ENCODE measurements at places on chromosomes 5 and 9.
A peak's percentile ranks its signal among the peaks of the same experiment; 100 is the strongest.

DNA sequence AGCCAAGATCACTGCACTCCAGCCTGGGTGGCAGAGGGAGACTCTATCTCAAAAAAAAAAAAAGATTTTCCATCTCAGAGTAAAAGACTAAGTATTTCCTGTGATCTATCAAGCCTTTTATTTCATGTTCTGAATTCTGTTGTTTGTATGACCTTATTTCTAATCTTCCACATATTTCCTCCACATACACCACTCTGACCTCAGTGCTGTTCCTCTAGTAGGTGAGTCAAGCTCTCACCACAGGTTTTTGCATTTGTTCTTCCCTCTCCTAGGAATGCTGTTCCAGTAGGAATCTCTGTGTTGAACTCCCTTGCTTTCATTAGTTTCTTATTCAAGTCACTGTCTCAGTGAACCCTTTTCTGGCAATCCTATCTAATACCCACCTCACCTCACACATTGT lies 68.1 kb downstream of the INVS start:
- DNase-seq: no peak

DNA sequence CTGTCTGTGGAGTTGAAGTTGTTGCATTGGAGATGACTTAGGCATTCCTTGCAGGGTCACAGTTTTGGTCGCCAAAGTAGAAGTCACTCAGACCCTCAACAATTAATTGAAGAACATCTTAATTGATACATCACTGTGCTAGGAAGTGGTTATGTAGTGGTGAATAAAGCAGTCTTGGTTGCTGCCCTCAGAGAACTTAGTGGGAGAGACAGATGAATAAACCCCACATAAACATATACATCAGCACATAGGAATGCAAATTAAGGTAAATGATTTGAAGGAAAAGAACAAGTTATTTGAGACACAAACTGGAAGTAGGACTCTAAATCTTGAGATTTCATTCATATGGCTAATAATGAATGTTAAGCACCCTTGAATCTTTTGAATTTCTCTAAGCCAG lies 25.7 kb downstream of the FAM174A start:
- DNase-seq: no peak

GRCh38 chr5:54370982-54371381 lies 60.6 kb upstream of the ARL15 start:
- DNase-seq: no peak

- DNase-seq: no peak
Observed at GRCh38 chr5:150505041-150505511, 2.9 kb upstream of the NDST1 start.

- no peak for DNase-seq
Observed at GRCh38 chr5:180618487-180618828, 27.2 kb upstream of the SCGB3A1 start.

DNA sequence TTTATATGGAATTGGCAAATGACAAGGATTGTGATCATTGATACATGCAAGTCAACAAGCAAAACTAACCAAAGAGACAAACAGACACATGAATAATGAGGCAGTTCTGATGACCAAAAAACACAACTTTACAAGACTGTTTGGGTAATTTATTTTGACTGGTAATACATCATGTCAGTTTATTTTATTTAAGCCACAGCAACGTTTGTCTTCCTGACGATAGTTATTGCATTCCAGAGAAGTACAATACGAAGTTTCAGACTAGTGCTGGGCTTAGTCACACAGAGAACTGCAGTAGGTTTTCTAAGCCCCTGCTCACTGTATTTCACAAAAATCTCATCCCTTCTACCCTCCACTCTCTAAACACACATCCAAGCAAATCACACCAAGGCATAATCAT lies 514.2 kb downstream of the RAB3C start:
- no peak for DNase-seq

DNA sequence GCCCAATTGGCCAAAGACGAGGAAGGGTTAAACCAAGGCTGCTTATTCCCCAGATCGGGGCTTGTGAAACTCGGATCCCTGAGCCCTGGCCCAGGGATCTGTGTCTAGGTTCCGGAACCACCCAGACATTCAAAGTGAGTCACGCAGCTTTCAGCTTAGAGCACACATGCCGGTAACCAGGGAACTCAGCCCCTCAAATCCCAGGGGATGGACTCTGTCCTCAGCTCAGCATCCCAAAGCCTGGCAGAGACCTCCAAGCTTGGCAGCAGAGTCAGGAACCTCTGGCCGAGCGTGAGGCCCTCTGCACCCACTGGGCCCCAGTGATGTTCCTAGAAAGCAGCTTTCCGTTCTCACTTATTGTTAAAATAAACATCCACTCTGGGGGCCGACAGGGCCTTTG lies 5.1 kb downstream of the PNPLA7 start:
- no peak for DNase-seq

DNA sequence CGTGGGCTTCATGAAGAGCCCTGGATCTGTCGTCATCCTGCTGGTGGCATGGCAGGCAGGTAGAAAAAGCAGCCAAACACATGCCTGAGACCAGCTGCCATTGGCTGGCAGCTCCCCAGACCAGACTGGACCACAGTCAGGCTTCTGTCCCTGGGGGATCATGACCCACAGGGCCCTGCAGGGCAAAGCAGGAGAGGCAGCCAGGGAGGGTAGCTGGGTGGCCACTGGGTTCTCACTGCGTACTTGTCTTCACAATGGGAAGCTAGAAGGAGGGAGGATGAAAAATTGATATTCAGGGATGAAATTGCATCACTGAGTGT lies 67.8 kb upstream of the GARNL3 start:
- no peak for DNase-seq

DNA sequence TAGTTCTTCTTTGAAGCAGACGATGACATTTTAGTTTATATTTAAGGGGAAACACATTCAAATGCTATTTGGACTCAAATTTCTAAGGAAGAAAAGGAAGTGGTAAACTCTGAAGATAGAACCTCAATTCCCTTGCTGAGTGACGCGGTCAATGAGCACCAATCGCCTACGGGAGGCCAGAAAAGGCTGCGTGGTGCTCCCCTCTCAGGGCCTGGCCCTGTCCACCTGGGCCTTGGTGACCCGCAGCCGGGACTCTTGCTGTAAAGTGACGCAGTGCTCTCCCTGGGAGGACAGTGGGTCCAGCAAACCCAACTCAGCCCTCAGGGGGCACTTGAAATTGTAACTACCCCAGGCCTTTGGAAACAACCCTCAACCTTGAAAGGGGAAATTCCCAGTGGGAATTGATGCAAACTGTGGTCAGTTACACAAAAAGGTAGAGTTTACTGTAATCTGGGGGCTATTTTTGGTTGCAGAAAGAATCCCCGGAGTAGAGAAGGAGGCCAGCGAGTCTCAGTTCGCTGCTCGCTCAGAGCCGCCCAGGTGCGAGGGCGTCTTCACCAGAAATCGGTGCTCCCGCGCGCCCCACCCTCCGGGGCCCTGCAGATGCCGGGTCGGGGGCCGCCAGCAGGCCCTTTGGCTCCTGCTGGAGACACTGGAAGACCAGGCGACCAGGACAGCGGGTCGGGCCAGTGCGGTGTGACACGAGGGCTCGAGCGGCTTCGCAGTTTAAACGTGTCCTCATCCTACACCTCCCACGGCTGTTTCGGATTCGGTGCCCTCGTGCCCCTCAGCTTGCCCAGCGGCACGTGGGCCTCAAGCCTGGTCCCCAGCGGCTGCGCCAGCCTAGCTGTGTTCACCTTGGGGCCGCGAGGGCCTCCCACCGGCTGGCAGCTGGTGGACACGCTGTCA lies 1.4 kb upstream of the ANKRD33B start:
- no peak for DNase-seq

DNA sequence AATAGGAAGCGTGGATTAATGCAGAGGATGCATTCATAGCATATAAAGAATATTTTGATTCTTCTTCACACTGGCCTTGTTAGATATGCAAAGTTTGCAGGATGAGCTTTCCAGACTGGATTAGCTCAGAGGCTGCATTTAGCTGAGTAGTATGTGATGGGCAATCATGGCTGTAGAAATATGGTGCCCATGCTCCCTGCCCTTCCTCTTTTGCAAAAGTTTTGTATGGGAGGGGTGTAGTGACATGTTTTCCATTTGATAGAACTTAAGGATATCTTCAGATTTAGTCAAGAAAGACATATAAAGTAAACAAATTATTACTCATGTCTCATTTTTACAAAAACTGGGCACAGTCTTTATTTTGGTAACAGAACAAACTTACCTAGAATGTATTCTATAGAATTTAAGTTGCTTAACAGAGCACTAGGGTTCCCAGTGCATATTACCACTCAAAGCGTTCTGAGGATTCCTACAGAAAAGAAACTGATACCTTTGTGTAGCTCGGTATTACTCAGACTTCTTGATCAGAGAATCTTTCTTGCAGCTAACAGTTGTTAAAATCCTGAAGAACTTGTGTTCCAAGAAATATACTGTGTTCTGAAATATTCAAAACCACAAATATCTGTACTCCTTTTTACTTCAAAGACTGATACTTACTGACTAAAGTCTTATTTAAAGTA lies 9.8 kb downstream of the GTF3C4 start:
- no peak for DNase-seq

DNA sequence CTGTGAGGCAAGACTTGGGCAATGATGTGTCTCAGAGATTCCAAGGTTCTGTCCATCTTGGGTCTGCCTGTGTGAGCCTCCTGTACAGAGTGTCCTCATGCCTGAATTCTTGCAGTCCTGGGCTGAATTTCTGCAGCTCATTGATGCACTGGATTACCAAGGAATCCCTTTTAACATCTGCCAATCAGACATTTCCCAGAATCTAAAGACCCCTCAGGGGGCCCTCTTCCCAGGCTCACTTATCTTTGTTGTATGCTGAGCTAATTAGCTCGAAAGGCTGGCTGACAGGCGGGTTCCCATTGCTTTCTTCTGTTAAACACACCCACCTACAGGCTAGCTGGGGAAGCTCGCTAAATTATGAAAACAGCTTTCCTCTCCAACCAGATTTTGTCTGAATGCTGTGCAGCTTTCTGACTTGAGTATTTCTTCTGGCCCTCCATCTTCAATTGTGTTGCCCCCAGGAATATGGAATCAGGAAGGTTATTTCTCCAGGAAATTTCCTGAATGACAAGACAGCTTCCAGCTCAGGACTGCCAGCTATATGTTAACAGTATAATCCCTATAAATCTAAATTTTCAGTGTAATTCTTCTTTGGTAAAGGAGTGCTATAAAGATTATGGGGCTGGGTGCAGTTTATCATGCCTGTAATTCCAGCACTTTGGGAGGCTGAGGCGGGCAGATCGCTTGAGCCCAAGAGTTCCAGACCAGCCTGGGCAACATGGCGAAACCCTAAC lies at the start of gene LIX1:
Gene LIX1 (minus strand): TSS at position 91 of the 734 bp plus-strand sequence. CDS start 35 bp downstream, at position 56.
- DNase-seq: peak; percentile 52

- DNase-seq: no peak
Observed at GRCh38 chr5:7823594-7823993, 27.3 kb downstream of the CFAP90 start.

DNA sequence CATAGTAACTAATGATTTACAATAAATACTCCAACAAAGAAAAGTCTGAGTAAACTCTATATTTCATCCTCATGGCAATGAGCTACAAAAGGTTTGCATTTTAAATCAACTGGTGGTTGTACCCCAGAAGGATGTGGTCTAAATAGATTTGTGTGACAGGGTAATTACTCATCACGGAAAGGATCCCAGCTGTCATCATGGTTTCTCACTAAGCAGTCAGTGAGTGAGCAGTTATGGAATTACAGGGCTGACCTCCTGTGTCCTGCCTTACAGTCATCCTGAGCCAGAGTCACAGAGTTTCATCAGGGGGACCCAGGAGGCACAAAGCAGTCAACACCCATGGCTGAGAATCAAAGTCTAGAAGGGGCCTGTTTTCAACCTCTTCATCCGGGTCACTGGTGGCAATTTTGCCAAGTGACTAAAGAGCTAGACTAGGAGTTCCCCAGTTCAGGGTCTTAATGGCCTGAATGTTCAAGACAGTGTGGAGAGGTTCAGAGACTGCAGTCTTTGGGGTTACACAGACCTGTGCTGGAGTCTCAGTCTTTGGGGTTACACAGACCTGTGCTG lies 210.7 kb upstream of the SLC24A2 start:
- DNase-seq: no peak

DNA sequence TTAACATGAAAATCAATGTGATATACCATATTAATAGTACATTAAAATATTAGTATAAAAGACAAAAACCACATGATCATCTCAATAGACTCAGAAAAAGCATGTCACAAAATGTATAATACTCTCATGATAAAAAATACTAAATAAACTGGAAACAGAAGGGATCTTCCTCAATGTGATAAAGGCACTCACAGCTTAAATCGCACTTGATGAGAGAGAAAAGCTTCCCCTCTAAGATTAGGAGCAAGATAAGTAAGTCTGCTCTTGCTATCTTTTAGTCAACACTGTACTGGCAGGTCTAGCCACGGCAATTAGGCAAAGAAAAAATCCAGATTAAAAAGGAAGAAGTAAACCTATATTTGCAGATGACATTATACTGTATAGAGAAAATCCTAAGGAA lies 21.8 kb upstream of the MSH3 start:
- DNase-seq: no peak

DNA sequence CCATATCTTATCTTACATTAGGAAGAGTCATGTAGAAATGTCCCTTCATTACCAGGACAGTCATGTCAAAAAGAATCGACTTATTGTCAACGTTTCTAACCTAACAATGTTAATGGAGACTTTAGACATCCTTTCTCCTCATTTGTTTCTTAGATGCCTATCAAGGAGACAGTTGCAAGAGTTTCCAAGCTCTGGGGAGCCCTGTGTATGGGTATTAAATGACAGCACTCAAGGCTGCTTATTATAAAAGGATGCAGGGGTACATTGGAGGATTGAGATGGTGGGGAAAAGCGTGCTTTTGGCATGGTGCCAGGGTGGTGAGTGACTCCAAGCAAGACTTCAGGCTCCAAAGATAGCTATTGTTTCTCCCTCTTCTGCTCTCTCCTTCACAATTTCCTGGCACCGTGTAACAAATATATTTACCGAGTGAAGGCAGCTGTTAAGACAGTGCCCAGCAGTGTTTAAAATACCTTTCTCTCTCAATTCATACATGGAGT lies 461.3 kb upstream of the CLINT1 start:
- no peak for DNase-seq

Measured in mesothelial cell of epicardium (in vitro differentiated cells).